ENCODE measurements at places on chromosomes 3 and 15. TPM values are rescaled to one million over a fixed set of nuclear protein-coding genes. Genes with fewer than 3 reads are reported as not detected.

RASA2 gene
- 38.8 TPM for total RNA-seq

PSMD2 gene
- total RNA-seq = 121 TPM

LTF gene
- total RNA-seq = 3.3 TPM

RARRES1 gene
- 26.3 TPM for total RNA-seq

TGM4 gene
- total RNA-seq = not detected

DZIP1L gene
- total RNA-seq = 54.0 TPM

PLSCR2 gene
- 0.85 TPM for total RNA-seq

PEX5L gene
- total RNA-seq = 0.11 TPM

FAM107A gene
- total RNA-seq = 9.8 TPM

GPR27 gene
- 2.7 TPM for total RNA-seq

POLG gene
- 31.1 TPM for total RNA-seq

FAM81A gene
- 2.0 TPM for total RNA-seq
